Stimulated activated memory B cell treated with anti-CD40 and anti-IgM and Interleukin-4, amounts not matched to agents 10 μg/mL and 1 μg/mL and 100 μg/mL, for 72 hours (primary cell): ENCODE measurements at places on chromosomes 16 and 17.

- no peak for ATAC-seq
Observed at GRCh38 chr16:11139326-11140097, 116.5 kb downstream of the SOCS1 start.

GRCh38 chr17:66190738-66191592 lies 968 bp downstream of the CEP112 start:
- no peak for ATAC-seq

DNA sequence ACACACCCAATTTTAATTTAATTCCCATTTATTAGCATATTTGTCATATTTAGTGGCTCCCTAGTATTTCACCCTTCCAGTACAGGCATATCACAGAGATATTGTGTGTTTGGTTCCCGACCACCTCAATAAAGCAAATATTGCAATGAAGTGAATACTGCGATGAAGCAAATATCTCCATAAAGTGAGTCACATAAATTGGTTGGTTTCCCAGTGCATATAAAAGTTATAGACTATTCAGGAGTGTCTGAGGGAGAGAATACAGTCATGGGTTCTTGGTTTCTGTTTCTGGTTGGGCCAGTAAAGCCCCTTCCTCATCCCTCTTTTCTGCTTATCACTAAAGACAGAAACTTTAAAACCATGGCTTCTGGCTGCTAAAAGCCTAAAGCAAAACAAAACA lies 295.4 kb upstream of the AXIN2 start:
- ATAC-seq = no peak

- no peak for ATAC-seq
Observed at GRCh38 chr16:29154088-29154487, 169.2 kb downstream of the LAT start.

DNA sequence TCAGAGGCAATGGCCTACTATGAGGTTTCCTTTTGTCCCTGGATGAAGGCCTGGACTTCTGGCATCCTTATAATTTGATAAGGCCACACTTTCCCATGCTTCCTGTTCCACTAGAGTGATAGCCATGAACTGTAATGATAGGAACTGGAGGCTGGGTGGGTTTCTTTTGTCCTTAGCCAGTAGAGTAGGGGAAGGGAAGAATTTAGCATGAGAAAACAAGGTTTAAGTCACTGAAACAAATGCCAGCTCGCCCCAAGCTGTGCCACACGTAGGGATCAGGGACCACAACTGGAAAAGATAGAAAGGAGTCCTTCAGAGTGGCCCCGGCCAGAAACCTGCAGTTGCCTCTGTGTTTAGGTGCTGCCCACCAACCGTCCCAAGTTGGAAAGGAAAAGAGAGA lies 80.9 kb upstream of the C17orf78 start:
- ATAC-seq = no peak

GRCh38 chr16:53895433-53895832 lies 191.5 kb downstream of the FTO start:
- no peak for ATAC-seq

DNA sequence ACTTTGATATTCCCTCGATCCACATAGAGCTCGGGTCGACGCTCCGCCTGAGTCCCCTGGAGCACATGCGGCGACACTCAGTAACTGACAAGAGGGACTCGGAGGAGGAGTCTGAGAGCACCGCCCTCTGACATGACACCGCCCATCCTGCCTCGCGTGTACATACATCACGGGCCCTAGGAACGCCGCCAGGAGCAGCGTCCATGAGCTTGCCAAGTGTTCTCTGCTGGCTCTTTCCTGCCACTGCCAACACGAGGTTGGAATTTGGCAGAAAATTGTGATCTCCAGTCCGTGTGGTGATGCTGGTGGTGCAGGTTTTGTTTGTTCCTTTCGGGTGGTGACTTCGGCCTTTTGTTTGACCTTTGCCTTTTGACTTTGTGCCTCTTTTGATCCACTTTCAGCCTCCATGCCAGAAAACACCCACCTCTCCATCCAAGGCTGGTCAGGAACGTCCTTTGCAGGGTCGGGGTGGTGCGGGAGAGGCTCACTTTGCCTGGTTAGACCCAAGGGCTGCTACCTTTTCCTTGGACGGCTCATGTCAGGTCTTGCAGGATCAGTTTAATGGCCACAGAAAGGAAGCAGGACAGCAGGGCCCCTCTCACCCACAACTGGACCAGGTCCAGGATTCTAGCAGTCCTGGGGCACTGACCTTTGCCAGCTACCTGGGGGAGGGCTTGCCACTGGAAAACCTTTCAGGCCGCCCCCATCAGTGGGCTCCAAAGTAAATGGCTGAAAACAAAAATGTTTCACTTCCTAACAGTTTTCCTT lies 27.6 kb downstream of the ELAC2 start:
- no peak for ATAC-seq

DNA sequence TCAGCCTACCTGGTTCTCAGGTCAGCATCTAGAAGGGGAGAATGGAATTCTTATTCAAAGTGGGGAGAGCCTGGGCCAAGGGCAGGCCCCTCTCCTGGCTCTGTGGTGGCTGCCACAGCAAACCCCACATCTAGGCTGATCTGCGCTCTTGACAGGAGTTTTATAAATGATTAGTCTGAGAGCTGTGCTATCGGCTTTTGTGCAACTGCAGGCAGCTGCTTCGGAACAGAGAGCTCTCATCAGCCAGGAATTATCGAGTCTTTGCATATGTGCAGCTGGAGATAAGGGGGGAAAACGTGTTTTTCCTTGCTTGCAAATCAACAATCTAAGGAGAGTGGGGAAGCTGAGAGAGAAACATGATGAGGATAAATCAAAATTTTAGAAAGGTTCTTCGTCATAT lies 91.7 kb downstream of the HS3ST3A1 start:
- no peak for ATAC-seq

DNA sequence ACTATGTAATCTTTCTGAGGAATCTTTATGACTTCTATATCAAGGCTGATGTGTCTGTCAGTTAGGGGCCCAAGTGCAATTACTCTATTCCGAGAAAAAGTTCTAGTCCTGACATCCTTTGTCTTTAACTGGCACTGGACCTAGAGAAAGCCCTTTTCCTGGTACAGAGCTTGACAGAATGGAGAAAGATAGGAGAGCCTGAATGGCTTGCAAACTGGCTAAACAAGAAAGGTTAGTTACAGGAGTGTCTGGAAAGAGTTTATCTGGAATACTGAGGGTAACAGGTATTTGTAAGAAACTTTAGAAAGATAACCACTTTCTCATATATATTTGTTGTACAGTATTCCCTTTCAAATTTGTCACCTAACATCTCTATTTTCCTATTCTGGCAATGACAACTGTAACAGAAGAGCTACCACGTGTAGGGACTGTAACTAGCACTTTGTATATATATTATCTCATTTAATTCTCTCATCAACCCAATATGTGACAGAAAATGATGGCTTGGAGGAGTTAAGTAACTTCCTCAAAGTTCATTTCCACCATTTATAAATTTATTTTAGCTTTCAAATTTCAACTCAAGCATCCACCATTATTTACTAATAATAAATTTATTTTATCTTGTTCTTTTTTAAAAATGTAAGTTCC lies 97.4 kb upstream of the C17orf78 start:
- no peak for ATAC-seq

- no peak for ATAC-seq
Observed at GRCh38 chr16:71524566-71525553, 1.4 kb upstream of the CHST4 start.

GRCh38 chr17:51346218-51346982 lies 86.1 kb downstream of the UTP18 start:
- no peak for ATAC-seq

GRCh38 chr17:74924250-74924948 lies at the start of gene OTOP2:
OTOP2 (plus strand) TSS chr17:74924273; CDS start chr17:74924633, 360 bp downstream.
- no peak for ATAC-seq

DNA sequence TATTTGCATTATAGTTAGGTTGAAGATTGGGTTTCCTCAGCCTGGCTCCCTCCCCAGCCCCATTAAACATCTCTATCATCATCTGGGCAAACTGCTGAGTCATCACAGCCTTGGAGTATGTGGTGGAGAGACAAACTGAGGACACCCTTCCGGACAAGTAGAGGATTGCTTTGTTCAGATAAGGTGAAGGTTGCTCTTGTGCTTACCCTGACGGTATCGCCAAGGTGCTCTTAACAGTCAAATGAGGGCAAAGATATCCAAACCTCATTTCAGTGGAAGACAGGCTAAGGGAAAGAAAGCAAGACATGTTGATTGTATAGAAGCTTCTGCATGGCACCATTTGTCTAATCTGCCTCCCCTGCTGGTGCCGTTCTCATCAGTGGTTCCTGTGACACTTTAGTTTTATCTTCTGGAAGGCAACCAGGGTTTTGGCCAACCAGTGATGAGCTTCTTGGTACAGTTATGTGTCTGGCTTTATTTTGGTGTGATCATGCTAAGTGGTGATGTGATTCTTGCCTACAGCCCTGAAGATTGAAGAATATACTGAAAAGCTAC lies 56.9 kb upstream of the LGALS9 start:
- no peak for ATAC-seq

GRCh38 chr16:23156946-23157460 lies 7.8 kb upstream of the USP31 start:
- peak; percentile 27 for ATAC-seq

DNA sequence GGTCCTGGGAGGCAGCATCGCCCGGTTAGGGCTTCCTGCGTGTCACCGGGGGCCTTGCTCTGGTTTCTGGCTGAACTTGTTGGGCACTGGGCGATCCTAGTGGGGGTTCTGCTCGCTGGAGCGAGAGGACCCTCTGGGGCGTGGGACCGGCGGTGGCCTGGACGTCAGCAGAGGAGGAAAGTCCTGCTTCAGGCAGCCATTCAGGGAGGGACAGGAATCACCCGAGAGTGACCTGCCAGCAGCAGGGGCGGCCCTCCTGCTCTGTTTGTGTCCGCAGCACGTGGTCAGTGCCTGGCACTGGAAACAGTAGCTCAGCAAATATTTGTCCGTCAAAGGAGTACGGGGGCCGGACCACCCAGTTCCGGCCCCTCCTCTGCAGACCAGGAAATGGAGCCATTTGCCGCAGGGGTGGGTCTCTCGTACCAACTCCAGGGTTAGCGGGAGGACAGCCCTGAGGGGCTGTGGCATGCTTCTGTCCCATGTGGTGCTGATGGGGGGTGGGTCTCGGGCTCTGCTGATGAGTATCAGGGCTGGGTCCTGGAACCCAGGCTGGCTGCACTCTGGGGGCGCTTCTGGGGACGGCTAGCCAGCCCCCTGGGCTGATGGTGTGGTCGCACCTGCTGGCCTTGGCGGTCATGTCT lies 48.3 kb downstream of the BAIAP2 start:
- no peak for ATAC-seq

DNA sequence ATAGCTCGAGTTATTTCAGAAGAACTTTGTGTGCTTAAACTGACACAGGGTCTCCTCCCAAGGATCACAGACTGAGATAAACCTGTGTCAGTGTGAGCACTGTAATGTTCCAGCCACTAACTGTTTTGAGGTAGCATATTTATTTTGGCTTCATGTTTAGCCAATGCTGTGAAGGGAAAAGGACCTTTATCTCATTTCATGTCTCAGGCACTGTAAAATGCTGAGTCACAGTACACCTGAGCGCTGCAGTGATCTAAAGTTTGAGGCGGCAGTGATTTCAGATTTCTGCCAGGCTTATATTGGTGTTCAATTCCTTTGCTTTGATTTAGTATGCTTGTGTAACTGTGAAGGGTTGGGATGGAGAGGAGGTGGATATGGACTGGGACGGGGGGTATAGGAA lies 3.1 kb upstream of the DNAJA2 start:
- ATAC-seq = no peak

GRCh38 chr17:17391668-17392370 lies 85.0 kb upstream of the MED9 start:
- ATAC-seq = peak; percentile 45

GRCh38 chr17:36842963-36843558 lies 94.2 kb upstream of the LHX1 start:
- ATAC-seq = no peak

DNA sequence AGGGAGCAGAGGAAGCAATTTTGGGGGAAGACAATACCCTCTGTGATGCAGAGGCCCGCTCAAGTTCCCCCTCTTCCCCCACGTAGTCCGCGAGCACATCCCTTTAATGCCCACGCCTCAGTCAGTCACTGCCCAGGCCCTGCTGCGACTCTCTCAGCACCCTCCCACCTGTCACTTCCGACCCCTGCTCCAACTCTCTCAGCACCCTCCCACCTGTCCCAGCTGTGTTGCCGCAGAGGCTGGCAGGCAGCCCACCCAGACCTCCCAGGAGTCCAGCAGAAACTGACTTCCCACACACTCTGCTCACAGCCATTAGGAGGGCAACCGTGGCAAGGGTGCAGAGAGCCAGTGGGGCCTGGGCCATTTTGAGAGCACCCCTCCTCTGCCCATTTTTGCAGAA lies 92.7 kb downstream of the WSCD1 start:
- ATAC-seq = no peak

GRCh38 chr17:82678265-82678891 lies 20.1 kb downstream of the RAB40B start:
- ATAC-seq = no peak

DNA sequence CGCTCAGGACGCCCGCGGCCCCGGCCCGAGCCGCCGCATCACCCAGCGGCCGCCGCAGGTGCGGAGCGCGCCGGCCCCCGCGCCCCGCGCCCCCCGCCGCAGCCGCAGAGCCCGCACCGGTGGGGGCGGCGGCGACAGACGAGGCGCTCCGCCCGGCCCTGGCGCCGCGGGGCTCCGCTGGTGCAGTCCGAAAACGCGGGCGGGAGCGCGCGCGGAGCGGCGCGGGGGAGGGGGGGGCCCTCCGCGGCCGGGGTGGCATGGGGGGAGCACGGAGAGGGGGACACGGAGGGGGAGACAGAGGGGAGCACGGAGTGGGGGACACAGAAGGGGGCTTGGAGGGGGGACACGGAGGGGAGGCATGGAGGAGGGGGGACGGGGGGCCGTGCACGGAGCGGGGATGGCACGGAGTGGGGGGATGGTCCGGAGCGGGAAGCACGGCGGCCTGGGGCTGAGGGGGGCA lies at the start of gene AATK:
Gene AATK (minus strand): TSS at position 189 of the 460 bp plus-strand sequence. CDS start 229 bp downstream, outside the sequence.
- ATAC-seq = no peak

GRCh38 chr16:84508502-84508901 lies 4.0 kb upstream of the MEAK7 start:
- ATAC-seq = no peak

- ATAC-seq = peak; percentile 32
Observed at GRCh38 chr17:76480632-76481031, 13.2 kb downstream of the AANAT start.

- no peak for ATAC-seq
Observed at GRCh38 chr16:55282441-55282840, 41.6 kb upstream of the IRX6 start.

DNA sequence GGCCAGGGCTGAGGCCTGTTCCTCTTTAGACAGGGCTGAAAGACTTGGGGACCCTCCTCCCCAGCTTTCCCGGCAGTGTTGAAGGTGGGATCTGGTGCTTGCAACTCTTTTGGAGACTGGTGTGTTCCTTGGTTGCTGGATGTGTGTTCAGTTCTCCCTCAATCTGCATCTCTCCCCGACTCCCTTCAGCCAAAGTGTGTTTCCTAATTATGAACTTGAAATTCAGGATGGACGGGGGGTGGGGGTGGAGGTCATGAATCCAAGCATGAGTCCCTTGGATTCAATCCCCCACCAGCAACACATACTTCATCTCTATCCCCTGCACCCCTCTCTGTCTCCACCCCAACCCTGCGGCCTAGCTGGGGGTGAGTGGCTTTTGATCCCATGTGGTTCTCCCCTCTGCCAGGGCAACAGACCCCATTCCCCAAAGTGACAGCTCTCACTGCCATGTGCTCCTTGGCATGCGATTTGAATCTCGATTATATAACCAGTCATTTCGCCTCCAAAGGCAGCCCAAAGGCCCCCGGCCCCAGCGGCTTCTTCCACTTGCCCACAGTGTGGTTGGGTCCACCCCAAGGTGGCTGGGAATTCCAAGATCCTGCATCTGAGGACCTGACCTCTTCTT lies 1.3 kb downstream of the ARHGAP23 start:
- ATAC-seq = no peak
